CMK (cell line): ENCODE measurements at places on chromosomes 1 and 21.
A peak's percentile ranks its signal among the peaks of the same experiment; 100 is the strongest.

DNA sequence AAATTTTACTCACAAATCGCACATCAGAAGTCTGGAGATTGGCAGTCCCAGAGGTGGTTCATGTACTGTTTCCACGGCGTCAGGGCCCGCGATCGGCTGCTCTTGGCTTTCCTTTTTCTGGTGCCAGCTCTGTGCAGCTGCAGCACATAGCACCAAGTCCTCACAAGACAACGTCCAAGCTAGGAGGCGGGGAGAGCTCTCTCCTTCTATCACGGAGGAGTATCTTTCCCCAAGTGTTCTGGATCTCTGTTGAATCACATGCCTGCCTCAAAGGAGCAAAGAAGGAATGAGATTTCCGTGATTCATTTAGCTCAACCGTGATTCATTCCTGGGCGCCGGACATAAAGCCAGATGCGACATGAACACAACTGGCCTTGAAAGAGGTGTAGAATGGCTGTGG, 25.5 kb downstream of the MT1HL1 start:
- no peak for DNase-seq

GRCh38 chr1:185681034-185681633, 53.1 kb upstream of the HMCN1 start:
- no peak for DNase-seq

DNA sequence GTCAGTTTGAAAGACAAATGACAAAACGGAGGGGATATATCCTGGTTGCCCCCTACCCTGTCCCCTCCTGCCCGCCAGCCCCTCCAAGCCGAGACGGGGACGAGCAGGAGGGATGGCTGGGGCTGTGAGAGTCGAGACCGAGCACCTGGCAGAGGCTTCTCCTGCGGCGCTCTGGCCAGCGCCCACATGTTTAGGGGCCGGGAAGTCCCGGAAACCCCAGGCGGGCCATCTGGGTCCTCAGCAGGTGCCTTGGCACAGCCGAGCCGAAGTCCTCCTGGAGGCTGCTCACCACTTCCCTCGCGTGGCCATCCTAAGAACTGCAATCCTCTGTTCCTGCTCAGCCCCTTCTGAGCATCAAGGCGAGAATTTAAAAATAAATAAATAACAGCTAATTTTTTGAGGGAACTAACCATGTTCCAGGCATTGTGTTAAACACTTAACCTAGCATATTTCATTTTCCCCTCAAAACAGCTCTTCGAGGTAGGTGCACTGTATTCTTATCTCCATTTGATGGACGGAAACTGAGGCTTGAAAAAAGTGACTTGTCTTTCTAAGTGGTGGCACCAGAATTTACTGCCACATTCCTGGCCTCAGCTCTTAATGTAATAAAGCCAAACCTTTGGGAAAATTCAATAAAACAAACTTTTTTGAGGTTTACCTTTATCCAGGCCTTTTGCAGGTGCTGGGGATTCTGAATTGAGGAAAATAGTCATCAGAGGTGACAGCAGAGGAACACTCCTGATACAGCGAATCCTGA, 3.5 kb upstream of the RIMS3 start:
- peak; percentile 73 for DNase-seq

DNA sequence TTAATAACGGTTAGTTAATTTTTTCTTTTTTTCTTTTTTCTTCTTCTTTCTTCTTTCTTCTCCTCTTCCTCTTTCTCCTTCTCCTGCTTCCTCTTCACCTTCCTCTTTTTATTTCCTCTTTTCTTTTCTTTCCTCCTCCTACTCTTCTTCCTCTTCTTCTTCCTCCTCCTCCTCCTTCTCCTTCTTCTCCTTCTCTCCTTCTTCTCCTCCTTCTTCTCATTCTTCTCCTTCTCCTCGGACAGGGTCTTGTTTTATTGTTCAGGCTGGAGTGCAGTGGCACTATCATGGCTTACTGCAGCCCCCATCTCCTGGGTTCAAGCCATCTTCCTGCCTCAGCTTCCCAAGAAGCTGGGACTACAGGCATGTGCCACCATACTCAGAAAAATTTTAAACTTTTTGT, 13.4 kb upstream of the ACBD3 start:
- DNase-seq, result no peak

DNA sequence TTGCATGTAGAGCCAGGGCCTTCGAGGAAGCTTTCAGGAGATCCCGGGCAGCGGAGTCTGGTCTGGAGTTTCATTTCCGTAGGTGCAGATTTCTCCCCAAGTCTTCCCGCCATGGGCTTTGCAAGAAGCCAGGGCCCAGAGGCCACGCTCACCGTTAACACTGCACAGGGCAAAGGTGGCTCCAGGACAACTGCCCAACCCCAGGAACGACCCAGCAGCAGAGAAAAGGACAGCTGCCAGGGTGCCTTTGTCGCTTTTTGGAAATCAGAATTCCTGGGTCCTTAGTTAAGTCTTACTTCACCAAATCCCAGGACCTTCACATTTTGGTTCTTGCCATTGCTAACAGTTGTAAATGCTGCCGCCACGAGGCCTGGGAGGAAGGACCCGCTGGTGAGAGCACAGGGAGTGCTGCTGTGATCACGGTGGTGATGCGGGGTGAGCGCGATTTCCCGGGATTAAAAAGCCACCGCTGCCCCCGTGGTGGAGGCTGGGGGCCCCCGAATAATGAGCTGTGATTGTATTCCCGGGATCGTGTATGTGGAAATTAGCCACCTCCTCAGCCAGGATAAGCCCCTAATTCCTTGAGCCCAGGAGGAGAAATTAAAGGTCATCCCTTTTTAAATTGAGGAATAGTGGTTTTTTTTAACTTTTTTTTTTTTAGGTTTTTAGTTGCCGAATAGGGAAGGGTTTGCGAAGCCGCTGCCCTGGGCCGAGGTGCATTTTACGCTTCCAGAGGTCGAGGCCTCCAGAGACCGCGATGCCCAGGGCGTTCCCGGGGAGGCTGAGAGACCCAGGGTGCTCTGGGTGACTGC, 8.2 kb downstream of the SIM2 start:
- no peak for DNase-seq

GRCh38 chr1:53678507-53678906, 60.5 kb downstream of the GLIS1 start:
- DNase-seq, result no peak

- DNase-seq, result no peak
These were observed 33.1 kb upstream of the SLAMF9 start for GRCh38 chr1:159987186-159987585.
